ENCODE measurements at places on chromosomes 2 and 18.

DNA sequence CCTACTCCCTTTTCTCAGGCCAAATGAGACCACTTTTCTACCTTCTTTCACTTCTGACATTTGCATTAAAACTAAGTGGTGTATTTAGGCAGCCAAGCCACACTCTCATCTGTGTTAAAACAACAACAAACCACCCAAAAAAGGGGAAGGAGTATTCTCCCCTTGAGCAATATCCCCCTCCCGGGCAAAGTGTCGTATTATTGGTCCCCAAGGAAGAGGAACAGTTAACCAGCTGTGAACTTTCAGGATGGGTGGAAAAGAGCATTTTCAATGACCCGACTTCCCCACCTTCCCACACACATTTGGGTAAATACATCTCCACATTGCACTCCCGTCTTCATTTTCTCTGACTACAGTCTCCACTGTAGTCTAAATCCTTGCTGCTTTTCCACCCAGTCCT lies 44.3 kb downstream of the FEZ2 start:
- DNase-seq = no peak

GRCh38 chr18:59502274-59503175 lies 143.5 kb upstream of the LMAN1 start:
- DNase-seq = no peak

DNA sequence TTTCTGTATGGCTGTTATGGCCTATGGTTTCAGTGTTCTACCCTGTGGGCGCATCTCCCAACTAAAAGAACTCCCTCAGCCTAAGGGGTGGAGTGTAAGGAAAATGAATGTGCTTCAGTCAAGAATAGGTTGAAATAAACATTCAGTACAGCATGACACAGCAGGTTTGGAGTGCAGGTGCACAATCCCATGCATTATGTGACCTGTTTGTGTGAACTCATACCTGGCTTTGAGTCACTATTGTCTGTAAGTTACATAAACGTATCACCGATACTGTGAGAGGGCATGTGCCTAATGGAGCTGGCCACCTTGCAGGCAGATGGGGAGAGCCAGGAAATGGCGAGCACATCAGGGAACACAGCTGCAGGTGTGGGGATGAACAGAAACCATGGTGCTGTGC lies 216.0 kb downstream of the DSEL start:
- DNase-seq = no peak

DNA sequence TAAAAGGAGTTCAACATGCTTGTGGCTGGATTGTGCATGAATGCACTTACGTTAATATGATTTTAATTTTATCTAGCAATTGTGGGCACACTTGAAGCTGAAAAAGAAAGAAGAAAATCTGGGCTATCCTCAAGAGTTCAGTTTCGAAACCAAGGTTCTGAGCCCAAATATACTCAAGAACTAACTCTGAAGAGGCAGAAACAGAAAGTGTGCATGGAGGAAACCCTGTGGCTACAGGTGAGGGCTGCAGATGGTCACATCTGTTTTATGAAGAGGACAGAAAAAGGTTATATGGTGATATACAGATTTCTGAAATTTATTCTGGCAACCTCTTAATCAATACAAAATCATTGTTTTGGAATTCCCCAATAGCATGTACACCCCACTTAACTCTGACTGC lies 57.3 kb downstream of the ITGA6 start:
- no peak for DNase-seq

DNA sequence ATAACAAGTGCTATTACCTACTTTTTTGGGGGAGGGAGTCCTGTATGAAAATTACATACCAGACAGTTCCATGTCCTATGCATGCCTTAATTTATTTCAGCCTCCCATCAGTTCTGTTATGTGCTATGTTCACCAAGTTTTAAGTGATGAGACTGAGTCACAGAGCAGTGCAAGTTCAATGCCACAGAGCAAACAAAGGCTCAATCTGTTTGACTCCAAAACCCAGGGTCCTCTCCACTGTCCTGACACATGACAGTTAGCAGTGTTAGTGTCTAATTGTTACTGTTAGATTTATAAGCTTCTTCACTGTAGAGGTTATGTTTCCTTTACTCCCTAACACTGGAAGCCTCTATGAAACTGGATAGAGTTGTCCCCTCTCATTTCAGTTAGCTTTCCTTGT lies 498.0 kb downstream of the PARD3B start:
- DNase-seq = no peak

DNA sequence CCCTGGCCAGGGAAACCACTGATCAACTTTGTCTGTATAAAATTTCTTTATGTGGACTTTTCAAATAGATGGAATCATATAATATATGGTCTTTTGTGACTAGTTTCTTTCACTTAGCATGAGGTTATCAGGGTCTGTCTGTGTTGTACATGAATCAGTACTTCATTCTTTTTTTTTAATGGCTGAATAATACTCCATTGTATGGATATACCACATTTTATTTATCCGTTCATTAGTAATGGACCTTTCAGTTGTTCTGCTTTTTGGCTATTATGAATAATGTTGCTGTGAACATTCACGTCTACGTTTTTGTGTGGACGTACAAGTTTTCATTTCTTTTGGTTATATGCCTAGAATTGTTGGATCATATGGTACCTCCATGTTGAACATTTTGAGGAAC lies 69.1 kb upstream of the GAREM2 start:
- no peak for DNase-seq

DNA sequence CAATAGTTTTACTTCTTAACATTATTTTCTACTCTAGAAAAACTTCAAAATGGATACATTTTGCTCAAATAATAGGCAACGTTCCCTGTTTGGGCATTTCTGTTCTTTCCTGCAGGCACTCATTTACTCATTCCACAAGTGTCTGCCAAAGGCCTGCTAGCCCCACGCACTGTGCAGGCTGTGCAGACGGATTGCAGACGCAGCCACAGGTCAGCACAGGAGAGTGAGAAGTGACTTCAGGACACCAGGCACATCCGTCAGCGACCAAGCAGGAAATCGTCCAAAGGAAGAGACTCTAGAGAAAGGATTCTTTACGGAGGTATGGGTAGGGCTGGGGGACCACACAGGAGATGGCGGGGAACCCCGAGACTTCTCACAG lies 103.0 kb upstream of the AGAP1 start:
- no peak for DNase-seq

- no peak for DNase-seq
These were observed 74.3 kb downstream of the TFCP2L1 start for GRCh38 chr2:121210691-121211090.

GRCh38 chr2:45435316-45435715 lies 175.8 kb downstream of the SRBD1 start:
- no peak for DNase-seq

- no peak for DNase-seq
These were observed 799 bp upstream of the KIF1A start for GRCh38 chr2:240820607-240821428.

- DNase-seq = no peak
These were observed 111.6 kb downstream of the AGAP1 start for GRCh38 chr2:235605312-235606003.

DNA sequence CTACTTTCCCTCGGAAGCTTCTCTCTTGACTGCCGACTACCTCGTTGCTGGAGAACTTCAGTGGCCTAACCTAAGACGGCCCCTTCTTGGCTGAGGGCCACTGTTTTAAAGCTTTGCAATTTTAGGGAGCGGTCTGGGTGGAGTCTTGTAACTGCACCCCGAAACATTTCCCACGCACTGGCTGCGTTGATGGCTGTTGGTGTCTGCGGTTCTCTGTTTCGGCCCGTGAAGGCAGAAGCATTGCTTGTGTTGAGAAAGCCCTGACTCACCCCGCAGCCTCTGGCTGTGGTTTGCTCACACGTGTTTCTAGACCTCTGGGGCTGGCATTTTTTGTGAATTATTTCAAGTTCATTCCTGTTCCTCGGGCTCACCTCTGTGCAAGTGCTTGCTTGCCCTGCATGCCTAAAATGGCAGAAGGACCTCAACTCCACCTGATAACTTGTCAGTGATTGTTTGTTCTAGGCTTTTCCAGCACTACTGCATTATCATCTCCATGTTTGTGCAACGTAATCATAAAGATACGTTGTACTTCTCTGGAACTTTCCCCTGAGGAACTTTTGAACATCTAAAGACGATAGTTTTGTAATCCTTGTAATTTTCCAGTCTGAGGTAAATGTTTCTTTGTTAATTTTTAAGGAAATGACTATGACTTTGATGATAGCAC lies 94.2 kb upstream of the DLX2 start:
- DNase-seq = peak; percentile 30
